T-helper 2 cell (primary cell): ENCODE measurements at places on chromosomes 5 and 9.

- DNase-seq, result no peak
Measured at GRCh38 chr9:125638239-125639045, 68.6 kb downstream of the MAPKAP1 start.

- DNase-seq, result no peak
Measured at GRCh38 chr9:33131790-33132772, 35.1 kb downstream of the B4GALT1 start.

DNA sequence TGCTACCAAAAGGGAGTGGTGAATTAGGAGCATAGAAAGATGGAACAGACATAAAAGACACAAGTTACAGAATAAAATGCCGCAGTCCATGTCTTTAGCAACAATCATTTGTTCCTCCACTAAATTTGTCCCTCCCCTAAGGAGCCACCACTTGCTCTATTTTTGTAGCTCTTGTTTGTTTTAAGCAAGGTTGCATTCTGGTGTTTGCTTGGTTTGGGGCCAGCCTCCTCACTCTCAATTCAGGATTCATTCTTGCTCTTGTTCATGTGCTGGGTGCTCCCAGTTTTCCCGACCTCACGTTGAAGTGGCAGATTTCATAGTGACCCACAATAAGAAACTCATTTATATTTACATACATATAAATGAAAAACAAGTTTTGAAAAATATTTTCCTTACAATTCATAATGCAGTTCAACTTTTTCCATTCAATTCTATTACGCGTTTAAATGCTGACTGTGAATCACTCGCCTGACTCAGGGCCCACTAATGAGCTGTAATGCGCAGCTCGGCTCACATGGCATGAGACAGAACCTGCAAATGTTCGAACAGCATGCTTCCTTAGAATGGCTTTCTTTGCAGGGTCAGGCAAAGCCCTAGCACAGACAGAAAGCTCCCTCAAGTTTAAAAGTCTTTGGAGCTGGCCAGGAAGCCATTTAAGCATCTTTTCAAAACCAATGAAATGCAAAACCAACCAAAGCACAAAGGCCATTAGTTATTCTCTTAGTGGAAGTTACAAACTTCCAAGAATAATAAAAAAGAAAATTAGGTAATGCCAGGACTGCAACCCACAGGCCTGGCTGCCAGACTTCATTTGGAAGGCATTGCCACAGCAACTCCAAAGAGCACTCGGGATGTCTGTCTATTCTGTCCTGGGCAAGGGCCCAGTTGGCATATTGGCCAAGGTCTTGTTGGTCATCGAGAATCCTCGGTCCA, 41.7 kb downstream of the RETREG1 start:
- no peak for DNase-seq

DNA sequence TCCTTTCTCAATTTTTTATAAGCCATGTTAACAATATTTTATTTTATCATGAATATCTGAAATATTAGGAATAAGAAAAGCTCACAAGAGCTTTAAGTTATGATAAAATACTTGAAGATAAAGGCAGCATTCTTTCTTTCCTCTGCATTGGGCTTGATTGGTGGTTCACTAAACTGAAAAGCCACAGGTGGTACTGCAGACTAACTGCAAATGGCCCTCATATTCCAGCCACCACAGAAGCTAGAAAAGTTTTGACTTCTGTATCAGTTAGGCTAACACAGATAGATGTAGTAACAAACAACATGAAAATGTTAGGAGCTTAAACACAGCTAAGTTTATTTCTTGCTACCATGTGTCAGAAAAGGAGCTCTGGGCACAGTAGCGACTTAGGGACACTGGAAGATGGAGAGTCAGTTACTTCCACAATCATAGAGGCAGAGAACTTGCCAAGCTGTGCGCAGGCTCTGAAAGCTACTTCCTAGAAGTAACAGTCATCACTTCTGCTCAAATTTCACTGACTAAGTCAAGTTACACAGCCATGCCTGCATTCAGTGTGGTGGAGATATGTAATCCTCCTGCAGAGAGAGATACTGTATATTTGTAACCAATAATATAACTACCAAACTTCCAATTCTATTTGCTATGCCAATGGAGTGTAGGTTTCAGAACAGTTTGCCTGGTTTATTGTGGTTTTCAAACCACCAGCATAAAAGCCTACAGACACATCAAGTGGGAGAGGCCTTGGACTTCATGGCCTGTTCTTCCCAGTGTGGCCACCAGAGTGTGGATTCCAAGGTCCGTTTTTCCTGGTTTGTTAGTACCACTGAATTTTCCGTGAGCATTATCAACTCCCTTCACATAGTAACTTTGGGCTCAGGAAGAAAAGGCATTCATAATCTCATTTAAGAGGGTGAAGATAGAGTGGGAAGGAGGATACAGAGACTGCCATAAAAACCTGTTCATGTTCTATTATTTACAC, 268.3 kb downstream of the PJA2 start:
- DNase-seq, result no peak

- DNase-seq, result no peak
Measured at GRCh38 chr9:123102375-123103113, 69.1 kb downstream of the GPR21 start.

DNA sequence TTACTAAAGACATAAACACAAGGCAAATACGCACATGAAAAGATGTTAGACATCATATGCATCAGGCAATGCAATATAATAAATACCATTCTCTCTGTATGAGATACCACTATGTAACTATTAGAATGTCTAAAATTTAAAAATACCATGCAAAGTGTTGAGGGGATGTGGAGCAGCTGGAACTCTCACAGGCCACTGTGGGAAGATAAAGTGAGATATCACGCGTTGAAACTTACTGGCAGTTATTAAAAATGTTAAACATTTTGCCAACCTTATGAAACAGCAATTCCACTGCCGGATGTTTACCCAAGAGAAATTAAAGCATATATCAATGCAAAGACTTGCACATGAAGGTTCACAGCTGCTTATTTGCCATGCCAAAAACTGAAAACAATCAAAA, 556.7 kb downstream of the LRRC70 start:
- no peak for DNase-seq

DNA sequence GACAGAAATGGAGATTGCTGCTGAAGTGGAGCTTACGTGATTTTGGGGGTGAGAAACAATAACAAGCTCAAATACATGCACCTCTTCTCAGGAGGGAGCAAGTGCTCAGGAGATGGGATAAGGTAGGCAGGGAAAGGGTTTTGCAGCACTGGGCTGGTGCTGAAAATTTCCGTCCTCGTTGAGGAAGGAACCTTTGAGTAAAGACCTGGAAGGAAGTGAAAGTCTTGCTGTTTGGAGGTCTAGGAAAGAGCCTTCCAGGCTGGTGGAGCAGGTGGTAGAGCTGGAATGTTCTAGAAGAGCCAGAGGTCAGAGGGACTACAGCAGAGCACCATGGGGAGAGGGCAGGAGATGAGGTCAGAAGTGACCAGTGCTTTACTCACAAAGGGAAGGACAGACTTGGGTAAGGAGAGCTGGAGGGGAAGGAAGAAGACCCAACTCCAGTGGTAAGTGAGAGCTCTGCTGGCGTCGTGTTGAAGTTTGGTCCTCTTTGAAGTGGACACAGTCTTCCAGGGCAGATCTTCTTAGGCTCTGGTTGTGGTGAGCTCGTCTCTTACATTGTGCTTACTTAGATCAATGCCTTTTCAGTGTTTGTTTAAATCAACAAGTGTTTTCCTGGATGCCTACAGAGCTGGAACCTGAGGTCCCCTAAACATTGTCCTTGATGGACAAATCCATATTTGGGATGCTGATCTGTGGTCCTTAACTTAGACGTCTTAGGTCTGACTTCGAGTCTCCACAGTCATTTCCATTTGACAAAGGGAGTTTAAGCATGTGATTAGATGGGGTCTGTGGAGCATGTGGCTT, 21.0 kb downstream of the ANKRD33B start:
- DNase-seq, result no peak
